ENCODE measurements at places on chromosomes 6 and 20. TPM values are rescaled to one million over a fixed set of nuclear protein-coding genes. Genes with fewer than 3 reads are reported as not detected.
A peak's percentile ranks its signal among the peaks of the same experiment; 100 is the strongest.

GRCh38 chr6:38702558-38703397, at the start of gene GLO1:
GLO1 (minus strand) TSS chr6:38703145; CDS start chr6:38703054, 91 bp downstream.
- peaks cover 22% of the 10 kb centered on the region for H3K27me3 ChIP-seq
- H3K4me3 ChIP-seq: peak within 1 kb of the TSS; percentile 96
- DNase-seq: peak; percentile 96
- H3K27ac ChIP-seq: peak within 1 kb of the TSS; percentile 92
- peaks cover 11% of the 10 kb centered on the region for H3K4me1 ChIP-seq
- peaks cover 44% of the 10 kb centered on the region for H3K36me3 ChIP-seq

GRCh38 chr6:152096863-152097496, 289.5 kb downstream of the ESR1 start:
- H3K36me3 ChIP-seq: no peaks in the 10 kb centered on the region
- H3K4me3 ChIP-seq: no peak overlapping the region
- peaks cover 4% of the 10 kb centered on the region for H3K4me1 ChIP-seq
- no peaks in the 10 kb centered on the region for H3K27me3 ChIP-seq
- H3K27ac ChIP-seq: no peak overlapping the region

DNA sequence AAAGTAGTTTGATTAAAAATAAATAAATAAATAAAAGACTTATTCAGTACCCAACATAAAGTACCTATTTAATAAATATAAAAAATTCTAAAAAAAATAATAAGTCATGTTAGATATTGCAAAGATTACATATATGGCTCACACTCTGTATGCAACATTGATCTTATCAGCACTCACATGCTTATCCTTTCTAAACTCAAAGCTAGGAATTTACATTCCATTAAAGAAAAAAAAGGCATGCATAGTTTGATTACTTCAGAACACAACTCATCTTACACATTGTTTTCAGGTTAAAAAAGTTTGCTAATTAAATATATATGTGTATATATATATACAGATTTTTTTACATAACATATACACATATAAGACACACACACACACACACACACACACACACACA, 96.4 kb downstream of the FILIP1 start:
- no peak overlapping the region for H3K27ac ChIP-seq
- no peaks in the 10 kb centered on the region for H3K4me1 ChIP-seq
- no peaks in the 10 kb centered on the region for H3K36me3 ChIP-seq
- DNase-seq: no peak
- H3K4me3 ChIP-seq: no peak overlapping the region
- H3K27me3 ChIP-seq: peaks cover 15% of the 10 kb centered on the region

- H3K27ac ChIP-seq: no peak overlapping the region
- no peak overlapping the region for H3K4me3 ChIP-seq
- no peaks in the 10 kb centered on the region for H3K4me1 ChIP-seq
- H3K27me3 ChIP-seq: peaks cover 4% of the 10 kb centered on the region
- H3K36me3 ChIP-seq: no peaks in the 10 kb centered on the region
Measured at GRCh38 chr20:38178065-38178491, 13.0 kb upstream of the TGM2 start.

GRCh38 chr6:52562911-52563310, 13.9 kb downstream of the TRAM2 start:
- no peak for DNase-seq
- no peaks in the 10 kb centered on the region for H3K27me3 ChIP-seq

GRCh38 chr20:23452776-23453175, at the start of gene CST11:
CST11 (minus strand) TSS chr20:23452876; CDS start chr20:23452811, 65 bp downstream.
- H3K27me3 ChIP-seq: no peaks in the 10 kb centered on the region
- H3K4me3 ChIP-seq: no peak within 1 kb of the TSS
- peaks cover 16% of the 10 kb centered on the region for H3K4me1 ChIP-seq
- no peak for DNase-seq
- no peak within 1 kb of the TSS for H3K27ac ChIP-seq

DNA sequence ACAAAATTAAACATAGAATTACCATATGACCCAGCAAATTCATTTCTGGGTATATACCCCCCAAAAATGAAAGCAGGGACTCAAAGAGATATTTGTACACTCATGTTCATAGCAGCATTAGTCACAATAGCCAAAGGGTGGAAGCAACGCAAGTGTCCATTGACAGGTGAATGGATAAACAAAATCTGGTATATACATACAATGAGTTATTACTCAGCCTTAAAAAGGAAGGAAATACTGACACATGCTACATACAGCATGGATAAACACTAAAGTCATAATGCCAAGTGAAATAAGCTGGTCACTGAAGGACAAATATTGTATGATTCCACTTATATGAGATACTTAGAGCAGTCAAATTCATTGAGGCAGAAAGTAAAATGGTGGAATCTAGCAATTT, 5.3 kb upstream of the STX11 start:
- no peak overlapping the region for H3K4me3 ChIP-seq
- no peak for DNase-seq
- no peak overlapping the region for H3K27ac ChIP-seq
- H3K36me3 ChIP-seq: no peaks in the 10 kb centered on the region
- peaks cover 4% of the 10 kb centered on the region for H3K4me1 ChIP-seq

DNA sequence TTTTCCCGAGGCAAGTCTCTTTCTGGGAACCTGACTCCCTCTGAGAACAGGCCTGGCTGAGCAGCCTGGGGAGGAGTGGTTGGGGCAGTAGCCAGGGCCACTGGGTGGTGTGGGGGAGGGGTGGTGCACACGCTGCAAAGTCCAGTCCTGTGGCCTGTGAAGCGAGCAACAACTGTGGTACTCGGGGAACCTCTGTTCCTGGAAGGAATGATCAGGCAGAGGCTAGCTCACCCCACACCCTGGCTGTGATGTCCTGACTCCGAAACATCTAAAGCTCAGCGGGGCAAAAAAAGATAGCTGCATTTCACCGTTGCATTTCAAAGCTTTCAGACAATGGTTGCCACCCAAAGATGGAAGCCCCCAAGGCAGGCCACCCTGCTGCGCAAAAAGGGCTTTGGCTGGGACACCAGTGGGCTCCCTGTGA, 25.5 kb downstream of the PCK1 start:
- peaks cover 38% of the 10 kb centered on the region for H3K27me3 ChIP-seq
- H3K36me3 ChIP-seq: no peaks in the 10 kb centered on the region
- H3K4me3 ChIP-seq: no peak overlapping the region

GRCh38 chr6:25052181-25052580, 116.4 kb upstream of the RIPOR2 start:
- H3K27ac ChIP-seq: peak overlapping the region; percentile 57
- peaks cover 53% of the 10 kb centered on the region for H3K4me1 ChIP-seq
- peaks cover 9% of the 10 kb centered on the region for H3K36me3 ChIP-seq
- H3K4me3 ChIP-seq: no peak overlapping the region

GRCh38 chr6:26657256-26657655, 2.3 kb downstream of the ZNF322 start:
- H3K27ac ChIP-seq: no peak overlapping the region
- DNase-seq: no peak
- H3K27me3 ChIP-seq: peaks cover 8% of the 10 kb centered on the region
- no peak overlapping the region for H3K4me3 ChIP-seq
- H3K4me1 ChIP-seq: peaks cover 25% of the 10 kb centered on the region

DNA sequence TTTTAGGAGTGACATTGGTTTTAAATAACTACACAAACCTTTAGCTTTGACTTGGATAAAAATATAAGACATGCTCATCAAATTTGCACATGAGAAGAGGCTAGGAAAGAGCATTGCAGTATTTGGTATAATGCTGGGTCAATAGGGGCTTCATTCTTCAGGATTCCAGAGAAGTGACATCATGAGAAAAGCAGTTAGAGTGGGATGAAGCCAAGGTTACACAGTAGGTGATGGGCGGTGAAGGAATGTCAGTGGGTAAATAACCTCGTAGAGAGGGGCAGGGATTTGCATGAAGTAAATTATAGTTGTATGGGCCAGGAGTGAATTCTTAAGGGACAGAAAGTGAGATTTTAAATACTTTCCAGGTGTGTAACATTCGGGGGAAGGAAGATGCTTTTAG, 216.2 kb downstream of the RFPL4B start:
- H3K36me3 ChIP-seq: no peaks in the 10 kb centered on the region
- no peak overlapping the region for H3K4me3 ChIP-seq
- no peak overlapping the region for H3K27ac ChIP-seq
- no peak for DNase-seq

DNA sequence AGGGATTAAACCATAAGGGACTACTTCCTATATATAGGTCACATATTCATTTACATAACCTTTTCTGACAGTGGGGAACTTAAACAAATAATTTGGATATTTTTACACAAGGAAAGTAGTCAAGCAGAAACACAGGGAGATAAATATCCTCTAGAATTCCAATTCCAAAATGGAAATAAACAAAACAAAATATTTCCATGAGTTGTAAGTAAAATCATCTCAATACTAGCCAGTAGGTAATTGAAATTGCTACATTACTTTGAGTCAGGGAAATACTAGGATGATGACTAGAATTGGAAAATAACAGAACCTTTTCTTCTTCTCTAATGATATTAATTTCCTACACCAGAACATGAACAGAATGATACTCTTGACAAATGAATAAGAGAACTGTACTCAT, 1308.1 kb upstream of the GJE1 start:
- no peak overlapping the region for H3K27ac ChIP-seq
- H3K36me3 ChIP-seq: no peaks in the 10 kb centered on the region
- no peak for DNase-seq

GRCh38 chr6:128067446-128068118, 166.7 kb upstream of the THEMIS start:
- peaks cover 28% of the 10 kb centered on the region for H3K4me1 ChIP-seq
- no peaks in the 10 kb centered on the region for H3K27me3 ChIP-seq
- no peak for DNase-seq
- no peak overlapping the region for H3K27ac ChIP-seq

GRCh38 chr6:136171231-136171630, 78.9 kb downstream of the MTFR2 start:
- H3K36me3 ChIP-seq: peaks cover 4% of the 10 kb centered on the region
- no peaks in the 10 kb centered on the region for H3K4me1 ChIP-seq
- peaks cover 3% of the 10 kb centered on the region for H3K27me3 ChIP-seq
- no peak overlapping the region for H3K4me3 ChIP-seq

DNA sequence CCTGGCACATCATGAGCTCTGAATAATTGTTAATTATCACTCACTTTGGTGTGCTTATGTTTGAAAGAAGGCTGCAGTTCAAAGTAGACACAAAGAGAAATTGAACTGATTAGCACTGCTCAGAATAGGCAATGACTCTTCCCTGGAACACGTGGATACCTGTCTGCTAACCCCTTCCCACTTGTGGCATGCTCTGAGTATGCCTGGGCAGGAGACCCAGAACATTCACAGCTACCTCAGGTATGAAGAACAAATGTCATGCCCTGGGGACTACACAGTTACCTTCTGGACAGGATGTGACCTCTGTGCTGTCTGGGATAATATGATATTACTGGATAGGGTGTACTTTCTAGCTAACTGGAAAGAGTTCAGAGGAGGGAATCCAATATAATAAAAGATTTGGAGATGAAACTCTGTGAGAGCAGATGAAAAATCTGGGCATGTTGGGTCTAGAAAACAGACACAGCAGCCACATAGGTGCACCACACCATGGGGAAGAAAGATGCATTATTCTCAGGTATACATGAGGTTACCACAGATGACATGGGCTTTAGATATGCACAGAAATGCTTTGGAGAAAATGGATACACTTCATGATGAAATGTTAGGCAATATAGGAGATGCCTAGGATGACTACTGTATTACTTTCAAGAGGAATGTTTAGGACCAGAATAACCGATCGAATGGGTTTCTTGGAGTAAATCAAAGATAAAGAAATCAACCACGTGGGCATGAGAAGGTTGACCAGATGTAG, 324.2 kb upstream of the PREP start:
- no peak overlapping the region for H3K4me3 ChIP-seq
- no peak overlapping the region for H3K27ac ChIP-seq
- H3K36me3 ChIP-seq: no peaks in the 10 kb centered on the region
- no peaks in the 10 kb centered on the region for H3K27me3 ChIP-seq
- DNase-seq: no peak
- H3K4me1 ChIP-seq: no peaks in the 10 kb centered on the region

DNA sequence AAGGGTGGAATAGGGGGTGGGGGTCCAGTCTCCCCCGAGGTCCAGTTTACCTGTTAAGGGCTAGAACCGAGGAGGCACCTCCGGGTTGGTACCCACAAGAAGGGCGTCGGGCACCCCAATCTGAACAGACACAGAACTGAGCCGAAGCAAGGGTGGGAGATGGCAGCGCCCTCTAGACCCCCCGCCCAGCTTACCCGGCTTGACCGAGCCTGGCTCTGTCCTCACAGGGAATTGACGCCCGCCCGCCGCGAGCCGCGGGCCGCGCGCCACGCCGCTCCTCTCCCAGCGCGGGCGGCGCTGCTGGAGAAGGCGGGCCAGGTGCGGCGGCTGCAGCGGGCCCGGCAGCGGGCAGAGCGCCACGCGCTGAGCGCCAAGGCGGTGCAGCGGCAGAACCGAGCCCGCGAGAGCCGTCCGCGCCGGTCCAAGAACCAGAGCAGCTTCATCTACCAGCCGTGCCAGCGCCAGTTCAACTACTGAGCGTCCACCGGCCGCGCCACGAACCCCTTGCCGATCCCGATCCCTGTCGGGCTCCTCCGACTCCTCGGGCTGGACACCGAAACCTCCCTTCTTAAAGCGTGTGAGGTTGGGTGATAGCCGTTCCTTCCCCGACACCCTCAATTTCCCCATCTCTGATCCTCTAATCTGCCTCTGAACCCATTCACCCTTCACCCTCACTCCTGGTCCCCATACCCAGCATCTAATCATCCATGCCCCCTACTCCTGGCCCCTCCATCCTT, 5.9 kb downstream of the TP53INP2 start:
- H3K4me3 ChIP-seq: peak overlapping the region; percentile 82
- no peaks in the 10 kb centered on the region for H3K36me3 ChIP-seq
- peak overlapping the region; percentile 78 for H3K27ac ChIP-seq
- H3K27me3 ChIP-seq: no peaks in the 10 kb centered on the region
- peak; percentile 53 for DNase-seq

DNA sequence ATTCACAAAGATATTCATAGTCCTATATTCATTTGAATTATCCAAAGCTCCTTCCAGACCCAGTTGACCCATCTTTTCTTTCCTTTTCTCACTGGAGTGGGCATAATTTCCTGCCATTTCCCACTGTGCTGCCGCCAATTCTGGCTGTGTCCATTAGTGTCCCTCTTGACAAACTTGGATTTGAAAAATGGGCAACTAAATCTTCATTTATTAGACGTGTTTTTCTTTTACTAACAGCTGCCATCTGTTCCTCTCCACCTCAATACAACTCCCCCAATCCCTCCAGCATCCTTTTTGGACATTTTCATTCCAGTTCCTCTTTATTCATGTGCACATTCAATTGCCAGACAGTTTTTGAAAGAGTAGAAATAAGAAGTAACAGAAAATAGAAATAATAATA, 90.5 kb downstream of the PCSK2 start:
- no peaks in the 10 kb centered on the region for H3K36me3 ChIP-seq
- DNase-seq: no peak
- no peaks in the 10 kb centered on the region for H3K4me1 ChIP-seq
- H3K27ac ChIP-seq: no peak overlapping the region
- H3K27me3 ChIP-seq: peaks cover 40% of the 10 kb centered on the region

DNA sequence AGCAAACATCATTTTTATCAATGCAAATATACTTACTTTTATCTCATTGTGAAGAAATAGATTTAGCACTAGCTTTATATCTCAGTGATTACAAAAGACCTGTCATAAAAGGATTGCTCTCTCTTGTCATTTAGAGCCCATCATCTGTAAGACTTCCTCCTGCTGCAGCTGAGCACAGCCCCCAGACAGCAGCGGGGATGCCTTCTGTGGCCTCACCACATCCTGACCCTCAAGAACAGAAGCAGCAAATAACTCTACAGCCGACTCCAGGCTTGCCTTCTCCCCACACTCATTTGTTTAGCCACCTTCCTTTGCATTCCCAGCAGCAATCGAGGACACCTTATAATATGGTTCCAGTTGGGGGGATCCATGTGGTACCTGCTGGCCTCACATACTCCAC, 127.0 kb upstream of the EDN1 start:
- no peak overlapping the region for H3K4me3 ChIP-seq
- peaks cover 30% of the 10 kb centered on the region for H3K36me3 ChIP-seq
- H3K27ac ChIP-seq: peak overlapping the region; percentile 11
- peaks cover 19% of the 10 kb centered on the region for H3K4me1 ChIP-seq
- DNase-seq: peak; percentile 15

Gene NOX3
- total RNA-seq: not detected

Gene LTA
- 328 TPM for total RNA-seq

Gene TFAP2D
- not detected for total RNA-seq

Gene ALDH5A1
- total RNA-seq: 18.2 TPM

Gene MYLK4
- 0.21 TPM for total RNA-seq
